ENCODE measurements at places on chromosomes 5 and 9. TPM values are rescaled to one million over a fixed set of nuclear protein-coding genes. Genes with fewer than 3 reads are reported as not detected.

GRCh38 chr5:149200355-149200754 lies 59.1 kb downstream of the ABLIM3 start:
- no peak for DNase-seq

Gene CDC25C
- 5.9 TPM for total RNA-seq

- DNase-seq, result no peak
Measured at GRCh38 chr5:27234916-27235315, 196.5 kb upstream of the CDH9 start.

GRCh38 chr5:126044111-126044668 lies 379.0 kb upstream of the GRAMD2B start:
- peak; percentile 40 for DNase-seq

- DNase-seq, result no peak
Measured at GRCh38 chr9:8052991-8053390, 253.4 kb upstream of the DMAC1 start.

- DNase-seq, result no peak
Measured at GRCh38 chr5:132253008-132253441, 4.5 kb upstream of the PDLIM4 start.

Gene SLC23A1
- total RNA-seq, result not detected

Gene SPATA31D4
- not detected for total RNA-seq

DNA sequence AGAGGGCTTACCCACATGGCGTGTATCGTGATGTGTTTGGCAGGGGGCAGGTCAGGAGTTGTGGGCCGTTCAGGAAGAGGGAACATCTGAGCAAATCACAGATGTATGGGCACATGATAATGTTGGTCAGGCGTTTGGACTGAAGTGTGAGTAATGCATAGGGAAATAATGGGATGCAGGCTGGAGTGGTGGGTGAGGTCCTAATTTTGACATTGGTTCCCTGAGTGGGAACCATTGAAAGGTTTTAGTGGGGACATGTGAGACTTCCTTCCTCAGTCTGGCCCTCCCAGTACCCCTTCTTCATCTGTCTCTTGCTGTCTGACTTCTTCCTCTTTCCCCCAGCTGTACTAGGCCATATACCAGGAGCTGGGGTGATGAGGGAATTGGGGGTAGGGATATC lies 7.6 kb downstream of the OTULIN start:
- no peak for DNase-seq

Gene FOXD4L5
- total RNA-seq, result not detected

DNA sequence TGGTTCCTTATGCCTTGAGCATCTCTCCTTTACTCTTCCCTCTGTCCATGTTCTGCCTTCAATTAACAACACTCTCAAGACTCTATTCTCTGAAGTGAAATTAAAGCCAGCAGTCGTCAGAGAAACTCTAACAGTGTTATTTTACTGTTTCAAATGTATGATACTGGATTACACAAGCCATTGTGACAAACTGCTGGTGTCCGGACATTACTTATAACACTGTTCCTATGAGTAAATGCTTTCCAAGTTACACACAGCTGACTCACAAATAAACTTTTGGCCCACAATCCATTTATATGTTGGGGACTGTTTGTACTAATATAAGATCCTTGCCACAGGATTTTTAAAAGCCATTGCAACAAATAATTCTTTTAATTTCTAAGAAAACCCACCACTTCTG lies 63.2 kb upstream of the GHR start:
- DNase-seq, result peak; percentile 75

DNA sequence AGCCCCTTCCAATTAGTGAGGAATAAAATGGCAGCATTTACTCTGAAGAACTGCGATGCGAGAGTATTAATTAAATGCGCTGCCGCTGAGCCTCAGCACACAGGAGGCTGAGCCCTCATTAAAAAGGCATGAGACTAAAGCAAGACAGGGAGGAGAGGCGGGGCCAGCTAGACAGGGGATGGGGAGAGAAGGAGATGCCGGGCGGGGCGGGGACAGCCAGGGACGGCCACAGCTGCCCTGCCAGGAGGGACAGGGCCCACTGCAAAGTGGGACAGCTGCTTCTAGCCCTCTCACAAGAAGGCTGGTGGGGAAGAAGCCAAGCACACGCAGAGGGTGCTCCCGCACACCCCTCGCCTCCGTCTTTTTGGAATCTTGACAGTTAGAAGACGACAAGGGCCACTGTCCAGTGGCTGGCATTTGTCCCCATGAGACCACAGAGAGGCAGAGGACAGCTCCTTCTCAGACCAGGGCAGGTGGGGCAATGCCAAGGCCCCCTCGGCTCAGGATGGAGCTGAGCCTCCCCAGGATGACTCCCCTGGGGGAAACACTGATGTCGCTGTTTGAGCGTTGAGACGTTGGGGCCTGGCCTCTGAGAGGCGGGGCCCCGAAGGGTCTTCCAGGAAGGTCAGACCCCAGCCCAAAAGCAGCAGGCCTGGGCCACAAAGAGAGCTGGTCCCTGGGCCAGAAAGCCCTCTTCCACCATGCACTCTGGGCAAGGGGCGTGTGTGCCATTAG lies 26.9 kb downstream of the ADAMTS2 start:
- DNase-seq, result no peak

DNA sequence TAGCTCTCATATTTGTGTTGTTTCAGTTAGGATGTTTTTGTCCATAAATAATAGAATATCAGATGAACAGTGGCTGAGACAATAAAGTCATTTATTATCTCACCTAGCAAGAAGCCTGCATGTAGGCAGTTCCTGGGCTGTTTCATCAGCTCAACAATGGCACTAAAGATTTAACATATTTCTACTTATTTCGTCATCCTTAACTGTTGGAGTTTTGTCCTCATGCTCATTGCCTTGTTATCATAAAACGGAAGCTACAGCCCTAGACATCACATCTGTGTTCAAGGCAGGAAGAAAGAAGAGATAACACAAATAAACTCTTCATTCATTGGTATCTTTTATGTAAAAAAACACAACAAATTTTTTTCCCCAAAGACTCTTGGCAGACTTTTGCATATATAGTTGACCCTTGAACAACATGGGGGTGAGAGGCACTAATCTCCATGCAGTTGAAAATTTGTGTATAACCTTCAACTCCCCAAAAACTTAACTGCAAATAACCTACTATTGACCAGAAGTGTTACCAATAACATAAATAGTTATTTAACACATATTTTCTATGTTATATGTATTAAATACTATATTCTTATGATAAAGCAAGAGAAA lies 277.2 kb upstream of the ADRA1B start:
- DNase-seq, result peak; percentile 17

Gene ANGPTL2
- 9.0 TPM for total RNA-seq

DNA sequence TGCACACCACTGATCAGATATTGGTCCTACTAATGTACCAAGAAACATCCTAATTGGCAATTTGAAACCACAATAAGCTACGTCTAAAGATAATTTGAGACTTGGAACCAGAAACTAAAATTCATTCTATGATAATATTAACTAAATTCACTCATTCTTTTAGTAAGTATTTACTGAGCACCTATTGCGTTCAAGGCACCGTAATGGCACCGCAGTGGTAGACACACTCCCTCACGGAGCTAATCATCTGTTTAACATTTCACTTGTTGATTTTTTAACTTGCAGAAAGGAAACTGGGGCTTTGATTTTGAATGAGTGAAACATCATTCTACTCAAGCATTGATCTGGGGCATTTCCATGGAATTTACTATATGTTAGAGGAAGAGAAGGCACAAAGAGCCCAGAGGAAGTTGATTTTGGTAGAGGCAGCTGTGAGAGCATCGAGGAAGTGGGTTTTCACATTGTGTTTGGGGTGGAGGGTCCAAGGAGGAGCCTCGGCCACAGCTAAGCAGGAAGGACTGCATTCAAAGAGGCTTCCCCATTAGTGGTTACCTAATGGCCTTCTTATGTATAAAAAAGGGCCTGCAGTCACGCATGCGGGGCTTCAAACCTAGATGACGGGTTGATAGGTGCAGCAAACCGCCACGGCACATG lies 7.1 kb downstream of the RAPGEF1 start:
- no peak for DNase-seq

- DNase-seq, result peak; percentile 72
Measured at GRCh38 chr9:124735121-124735520, 36.0 kb downstream of the NR6A1 start.

GRCh38 chr9:21931428-21931827 lies 62.8 kb downstream of the CDKN2A start:
- peak; percentile 25 for DNase-seq

Gene CKMT2
- total RNA-seq, result not detected

Gene MCTP1
- not detected for total RNA-seq

Gene LMX1B
- not detected for total RNA-seq
